ENCODE measurements at places on chromosomes 16 and 17. TPM values are rescaled to one million over a fixed set of nuclear protein-coding genes. Genes with fewer than 3 reads are reported as not detected.

The SLC6A4 gene
- 0.13 TPM for polyA plus RNA-seq

The SULT1A2 gene
- not detected for polyA plus RNA-seq

The CACNG5 gene
- polyA plus RNA-seq = not detected

The SBK1 gene
- polyA plus RNA-seq = 0.68 TPM

The GNAO1 gene
- polyA plus RNA-seq = 0.58 TPM

The RNF43 gene
- polyA plus RNA-seq = 0.15 TPM

The GFAP gene
- polyA plus RNA-seq = 0.45 TPM

The C17orf107 gene
- polyA plus RNA-seq = 1.0 TPM

The JUP gene
- 72.0 TPM for polyA plus RNA-seq

The MAP2K3 gene
- polyA plus RNA-seq = 131 TPM

The C16orf86 gene
- 8.2 TPM for polyA plus RNA-seq

The ZG16 gene
- not detected for polyA plus RNA-seq

The TBX6 gene
- polyA plus RNA-seq = not detected

The SEZ6 gene
- 1.3 TPM for polyA plus RNA-seq

Data from IgD-negative memory B cell (primary cell).